ENCODE measurements at places on chromosomes 7 and 10.

DNA sequence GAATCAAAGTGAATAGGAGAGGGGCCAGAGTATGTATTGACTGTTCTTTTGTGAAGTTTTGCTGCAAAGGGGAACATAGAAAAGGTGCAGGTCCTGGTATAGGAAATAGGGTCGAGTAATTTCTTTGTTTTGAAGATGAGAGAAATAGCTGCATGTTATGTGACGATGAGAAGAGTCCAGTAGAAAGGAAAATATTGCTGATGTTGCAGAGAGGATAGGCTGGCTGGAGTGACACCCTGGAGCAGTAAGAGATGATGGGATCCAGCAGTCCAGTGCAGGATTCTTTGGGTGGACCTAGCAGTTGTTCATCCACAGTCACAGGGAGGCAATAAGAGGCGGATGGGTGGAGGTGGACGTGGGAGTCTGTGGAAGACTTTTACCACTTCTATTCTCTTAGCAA, 2.1 kb upstream of the BMS1 start:
- no peak for DNase-seq

GRCh38 chr7:127791446-127792189, 139.6 kb downstream of the SND1 start:
- DNase-seq, result peak; percentile 64

- no peak for DNase-seq
Observed at GRCh38 chr10:45058992-45059561, 58.4 kb downstream of the ZNF22 start.

DNA sequence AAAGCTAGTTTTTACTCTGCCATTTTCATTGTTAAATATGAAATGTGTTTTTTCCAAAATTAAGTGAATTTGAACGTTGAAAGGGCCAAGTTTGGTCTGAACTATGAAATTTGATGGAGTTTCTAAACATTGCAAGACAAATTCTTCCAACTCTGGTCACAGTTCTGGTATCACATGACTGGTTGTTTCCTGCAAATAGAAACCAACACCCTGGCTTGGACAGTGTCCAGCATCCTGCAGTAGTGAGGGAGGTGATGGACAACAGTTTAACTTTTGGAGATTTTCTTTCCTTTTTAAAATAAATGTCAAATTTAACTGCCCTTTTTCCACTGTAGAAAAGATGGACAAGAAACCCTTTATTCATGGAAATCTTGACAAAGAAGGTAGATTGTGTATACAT, 54.8 kb upstream of the AGBL3 start:
- peak; percentile 46 for DNase-seq

- DNase-seq, result peak; percentile 99
Observed at GRCh38 chr7:75937958-75938786, 23.2 kb downstream of the POR start.

- peak; percentile 96 for DNase-seq
Observed at GRCh38 chr10:34584164-34584563, 230.9 kb downstream of the PARD3 start.

DNA sequence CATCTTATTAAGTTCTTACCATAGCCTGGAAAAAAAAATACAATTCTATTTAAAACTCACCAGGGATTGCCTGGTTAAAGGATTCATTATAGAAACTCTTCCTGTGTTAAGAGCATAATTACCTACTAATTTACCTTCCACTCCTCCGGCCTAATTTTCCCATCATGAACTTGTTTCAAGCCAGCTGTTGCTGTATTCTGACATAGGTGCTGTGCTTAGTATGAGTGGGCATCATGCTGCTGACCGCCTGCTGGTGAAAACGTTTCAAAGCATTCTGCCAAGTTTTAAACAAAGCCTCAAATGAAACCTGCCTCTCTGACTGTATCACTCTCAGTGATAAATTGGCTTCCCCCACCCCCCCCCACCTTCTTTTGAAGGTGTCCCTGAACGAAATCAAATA, 47.8 kb upstream of the KCNMA1 start:
- DNase-seq, result no peak

- DNase-seq, result peak; percentile 65
Observed at GRCh38 chr7:155860840-155861479, 48.7 kb upstream of the SHH start.

DNA sequence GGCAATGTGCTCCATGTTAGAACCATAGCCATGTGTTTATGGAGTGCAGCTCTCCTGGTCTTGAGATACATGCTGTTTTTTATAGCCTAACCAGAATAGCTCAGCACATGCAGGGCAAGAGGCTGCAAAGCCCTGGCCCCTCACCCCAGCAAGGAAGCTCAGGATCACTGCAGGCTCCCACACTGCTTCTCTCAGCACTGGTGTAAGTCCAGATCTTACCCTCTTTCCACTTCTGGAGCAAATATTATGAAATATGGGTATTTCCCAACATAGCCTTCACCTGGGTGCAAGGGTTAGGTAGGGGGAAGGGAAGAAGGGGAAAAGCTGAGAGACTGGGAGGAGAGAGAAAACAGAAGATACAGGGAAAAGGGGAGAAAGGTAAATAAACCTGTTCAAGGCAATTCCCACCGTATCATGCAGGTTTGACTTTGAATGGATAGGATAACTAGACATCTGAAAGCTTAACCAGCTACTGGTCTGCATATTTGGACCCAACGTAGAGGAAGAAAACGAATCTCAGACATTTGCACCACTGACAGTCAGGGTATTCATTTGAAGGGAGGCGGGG, 19.7 kb downstream of the SKIDA1 start:
- no peak for DNase-seq

DNA sequence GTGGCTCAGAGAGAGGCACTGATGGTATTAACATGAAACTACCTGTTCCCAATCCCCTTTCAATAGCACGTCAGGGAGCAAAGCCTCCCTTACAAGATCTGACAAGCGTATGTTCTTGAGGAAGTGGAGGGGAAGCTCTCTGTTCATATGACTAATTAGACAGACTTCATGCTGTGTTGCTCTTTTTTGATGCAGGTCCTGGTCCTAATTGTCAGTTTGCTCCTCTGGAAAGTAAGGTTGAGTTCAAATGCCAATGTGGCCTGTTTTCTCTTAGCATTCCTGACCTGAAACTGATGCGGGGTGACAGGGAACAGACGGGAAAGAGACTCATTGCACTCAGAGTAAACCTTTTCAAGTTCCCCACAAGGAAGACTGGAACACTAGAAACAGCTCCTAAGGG, 27.0 kb upstream of the TBX20 start:
- no peak for DNase-seq

GRCh38 chr10:92790440-92790839, 57.9 kb upstream of the EXOC6 start:
- no peak for DNase-seq

- DNase-seq, result peak; percentile 56
Observed at GRCh38 chr7:38831259-38831996, 77.6 kb downstream of the VPS41 start.

DNA sequence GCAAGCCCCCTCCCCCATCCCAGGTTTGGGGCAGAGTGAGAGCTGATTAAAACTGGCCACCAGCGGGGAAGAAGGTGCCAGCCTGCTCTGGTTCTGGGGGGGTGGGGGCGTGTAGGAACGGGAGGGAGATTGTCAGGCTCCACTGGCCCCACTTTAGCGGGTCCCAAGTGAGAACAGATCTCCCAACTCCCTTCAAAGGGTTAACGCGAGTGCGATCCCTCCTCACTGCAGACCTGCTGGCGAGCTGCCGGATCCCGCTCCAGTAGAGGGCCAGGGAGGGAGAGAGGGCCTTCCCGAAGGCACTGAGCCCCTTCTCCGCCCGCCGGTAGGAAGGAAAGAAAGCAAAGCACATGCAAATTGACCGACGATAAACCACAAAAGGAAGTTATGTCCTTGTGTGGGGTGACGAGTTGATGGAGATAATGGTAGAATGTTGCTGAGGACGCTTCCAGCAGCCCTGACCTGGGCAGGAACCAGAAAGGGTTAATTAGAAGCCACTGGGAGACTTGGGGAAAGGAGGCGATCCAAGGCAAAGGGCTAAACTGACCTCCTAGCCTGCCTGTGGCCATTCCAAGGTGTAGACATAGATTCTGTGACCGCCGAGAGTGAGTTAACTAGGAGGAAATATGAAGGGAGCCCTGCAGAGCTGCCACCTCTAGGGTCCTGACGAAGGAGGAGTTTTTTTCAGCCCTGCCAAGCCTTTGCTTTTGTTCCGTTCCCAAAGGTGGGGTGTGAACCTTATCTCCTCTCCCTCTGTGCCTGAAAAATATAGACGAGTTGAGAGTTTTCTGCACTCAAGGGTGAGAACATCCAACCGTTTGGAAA, 1.5 kb downstream of the NRG3 start:
- DNase-seq, result no peak

DNA sequence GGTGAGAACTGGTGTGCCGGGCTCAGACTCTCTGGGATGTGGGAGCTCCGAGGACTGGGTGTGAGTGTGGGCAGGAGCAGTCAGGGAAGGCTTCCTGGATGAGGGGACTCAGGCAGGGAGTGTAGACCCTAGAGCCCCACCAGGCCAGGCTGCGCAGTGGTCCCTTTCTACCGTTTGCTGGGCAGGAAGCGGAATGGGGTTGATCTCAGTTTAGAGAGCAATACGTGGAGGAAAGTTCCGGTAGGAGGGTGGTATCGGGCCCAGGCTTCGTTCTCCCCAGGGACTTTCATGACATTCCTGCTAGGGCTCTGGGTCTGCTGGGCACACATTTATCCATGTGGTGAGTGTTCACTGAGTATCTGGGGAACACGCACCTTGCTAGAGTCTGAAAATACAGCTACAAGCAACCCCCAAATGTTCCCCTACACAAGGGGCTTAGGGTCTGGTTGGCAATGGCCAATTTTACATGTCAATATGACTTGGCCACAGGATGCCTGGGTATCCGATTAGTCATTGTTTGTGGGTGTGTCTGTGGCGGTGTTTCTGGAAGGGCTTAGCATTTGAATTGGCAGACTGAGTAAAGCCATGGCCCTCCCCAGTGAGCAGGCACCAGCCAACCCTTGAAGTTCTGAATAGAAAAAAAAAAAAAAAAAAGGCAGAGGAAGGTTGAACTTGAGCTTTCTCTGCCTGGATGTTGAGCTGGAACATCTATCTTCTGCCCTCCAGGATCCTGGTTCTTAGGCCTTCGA, 20.8 kb downstream of the GHRHR start:
- peak; percentile 72 for DNase-seq

DNA sequence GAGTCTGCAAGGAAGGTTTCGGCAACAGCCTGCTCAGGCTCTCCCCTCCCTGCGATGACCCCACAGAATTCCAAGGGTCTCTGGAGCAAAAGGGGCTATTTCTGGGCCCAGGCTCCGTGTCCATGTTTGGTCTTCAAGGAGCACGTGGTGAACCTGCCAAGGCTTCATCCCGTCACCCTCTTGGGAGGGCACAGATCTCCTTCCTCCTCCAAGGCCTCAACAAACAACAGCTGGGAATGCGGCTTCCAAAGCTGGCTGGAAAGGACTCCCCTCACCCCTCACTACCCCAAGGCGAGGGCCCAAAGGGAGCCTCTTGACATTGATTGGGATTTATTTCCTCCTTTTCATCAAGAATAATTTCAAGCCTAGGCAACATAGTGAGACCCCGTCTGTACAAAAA, 14.0 kb upstream of the KPNA7 start:
- DNase-seq, result no peak

DNA sequence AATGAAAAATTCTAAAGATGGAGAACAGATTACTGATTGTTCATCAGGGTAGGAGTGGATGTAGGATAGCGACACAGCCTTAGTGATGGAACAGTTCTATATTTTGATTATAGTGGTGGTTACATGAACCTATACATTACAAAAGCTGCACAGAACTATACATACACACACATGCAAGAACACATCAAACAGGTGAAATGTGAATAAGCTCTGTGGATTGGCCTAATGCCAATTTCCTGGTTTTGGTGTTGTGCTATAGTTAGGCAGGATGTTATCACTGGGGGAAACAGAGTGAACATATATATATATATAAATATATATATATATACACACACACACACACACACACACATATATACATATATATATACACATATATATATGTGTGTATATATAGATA, 76.4 kb upstream of the PIK3CG start:
- DNase-seq, result no peak

DNA sequence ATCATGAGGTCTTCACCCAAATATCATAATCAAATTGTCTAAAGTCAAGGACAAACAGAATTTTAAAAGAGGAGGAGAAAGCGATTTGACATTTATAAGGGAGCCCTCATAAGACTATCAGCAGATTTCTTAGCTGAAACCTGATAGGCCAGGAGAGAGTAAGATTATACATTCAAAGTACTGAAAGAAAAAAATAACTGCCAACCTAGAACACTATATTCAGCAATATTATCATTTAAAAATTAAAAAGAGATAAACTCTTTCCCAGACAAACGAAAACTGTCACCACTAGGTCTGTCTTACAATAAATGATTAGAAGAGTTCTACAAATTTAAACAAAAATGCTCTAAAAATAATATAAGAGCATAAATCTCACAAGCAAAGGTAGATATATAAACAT, 154.1 kb upstream of the TMEM106B start:
- DNase-seq, result no peak

DNA sequence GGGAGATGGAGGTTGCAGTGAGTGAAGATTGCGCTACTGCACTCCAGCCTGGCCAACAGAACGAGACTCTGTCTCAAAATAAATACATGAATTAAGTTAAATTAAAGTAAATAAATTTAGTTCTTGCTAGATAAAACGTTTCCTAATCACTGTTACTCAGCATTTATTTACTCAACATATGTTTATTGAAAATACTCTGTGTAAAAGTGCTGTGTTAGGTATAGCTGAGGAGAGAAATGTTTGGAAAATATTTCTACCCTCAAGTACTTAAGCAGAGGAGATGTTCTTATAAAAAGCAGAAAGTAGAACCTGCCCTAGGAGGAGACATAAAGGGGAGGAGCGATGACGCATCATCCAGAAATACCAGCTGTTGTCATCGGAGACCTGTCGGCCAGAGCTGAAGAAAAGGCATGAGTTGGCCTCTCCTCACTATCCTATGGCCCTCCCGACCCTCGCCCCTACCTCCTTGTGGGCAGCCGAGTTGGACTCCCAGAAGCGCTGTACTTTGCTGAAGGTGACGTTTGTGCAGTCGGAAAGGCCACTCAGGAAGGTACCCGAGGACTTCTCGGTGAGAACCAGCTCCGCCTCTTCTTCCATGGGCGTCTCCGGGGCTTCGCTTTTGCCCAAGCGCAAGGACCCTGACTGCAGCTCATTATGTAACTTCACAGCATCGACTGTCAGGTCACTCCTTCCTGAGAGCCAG, 1.1 kb downstream of the RRP12 start:
- peak; percentile 82 for DNase-seq

DNA sequence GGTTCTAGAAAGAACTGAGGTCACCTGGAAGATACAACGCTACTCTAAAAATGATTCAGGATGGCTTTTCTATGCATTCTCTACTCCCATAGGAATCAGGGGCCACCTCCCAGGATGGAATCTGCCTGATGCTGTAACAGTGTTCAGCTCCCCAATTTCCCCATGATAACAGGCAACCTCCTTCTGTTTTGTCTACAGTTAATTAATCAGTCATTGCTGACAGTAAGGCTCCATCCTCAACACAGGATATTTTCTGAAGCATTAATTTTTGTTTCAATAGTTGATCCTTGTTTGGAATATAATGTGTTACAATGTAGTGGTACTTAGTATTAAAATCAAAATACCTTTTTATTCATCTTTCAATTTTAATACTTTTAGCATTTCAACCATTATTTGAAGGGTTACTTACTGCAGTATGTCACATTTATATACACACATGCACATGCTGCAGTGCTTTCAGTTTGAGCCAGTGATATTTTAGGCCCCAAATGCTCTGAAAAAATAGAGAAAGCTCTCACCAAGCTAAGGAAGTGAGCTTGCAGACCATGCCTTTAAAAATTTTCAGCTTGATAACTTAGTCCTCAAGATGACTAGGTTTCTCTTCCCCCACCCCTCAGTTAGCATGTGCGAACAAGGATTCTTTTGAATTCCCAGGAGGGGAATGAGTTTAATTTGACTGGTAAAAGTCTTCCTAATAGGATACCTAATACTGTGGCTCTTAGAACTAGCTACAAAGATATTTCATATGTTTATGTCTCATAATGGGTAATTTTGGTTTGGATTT, 592 bp upstream of the PIK3CG start:
- no peak for DNase-seq
